ENCODE measurements at places on chromosomes 3 and 15. TPM values are rescaled to one million over a fixed set of nuclear protein-coding genes. Genes with fewer than 3 reads are reported as not detected.

TTC23 gene
- 19.9 TPM for total RNA-seq

SLC9A9 gene
- total RNA-seq = 10.7 TPM

ZNF80 gene
- not detected for total RNA-seq

MANF gene
- 79.7 TPM for total RNA-seq

LRRIQ4 gene
- not detected for total RNA-seq

SH2D7 gene
- total RNA-seq = not detected
